SJSA1 (cell line): ENCODE measurements at places on chromosomes 2 and 18.

GRCh38 chr2:60413814-60414168 lies 139.7 kb downstream of the BCL11A start:
- no peak overlapping the region for H3K4me3 ChIP-seq
- H3K27me3 ChIP-seq: no peaks in the 10 kb centered on the region
- H3K4me1 ChIP-seq: peaks cover 12% of the 10 kb centered on the region

DNA sequence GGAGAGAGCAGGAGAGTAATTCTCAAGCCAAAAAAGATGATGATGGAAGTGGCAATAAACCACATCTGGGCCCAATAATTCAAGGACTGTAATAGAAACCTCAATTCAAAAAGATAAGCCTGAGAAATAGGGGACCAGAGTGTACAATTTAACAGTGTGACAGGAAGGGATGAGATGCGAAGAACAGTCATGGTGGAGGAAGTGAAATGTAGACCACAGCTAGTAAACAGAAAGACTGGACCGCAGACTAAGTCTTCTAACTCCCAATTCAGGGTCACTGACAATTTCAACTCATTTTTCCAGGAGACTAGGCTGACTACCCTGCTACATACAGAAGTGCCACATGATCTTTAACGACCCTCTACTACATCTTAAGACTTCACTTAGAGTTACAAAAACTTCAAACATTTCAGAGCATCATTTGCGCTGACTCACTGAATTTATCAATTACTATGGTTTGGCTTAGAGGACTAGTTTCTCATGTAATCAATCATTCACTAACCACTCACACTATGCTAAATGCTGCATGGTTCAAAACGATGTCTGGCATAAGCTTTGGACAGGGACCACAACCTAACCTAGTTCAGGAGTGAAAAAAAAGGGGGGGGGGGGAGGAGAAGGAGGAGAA lies 9.0 kb downstream of the CUL3 start:
- no peaks in the 10 kb centered on the region for H3K27me3 ChIP-seq
- no peak overlapping the region for H3K4me3 ChIP-seq
- DNase-seq: no peak
- H3K4me1 ChIP-seq: peaks cover 7% of the 10 kb centered on the region
- H3K36me3 ChIP-seq: peaks cover 9% of the 10 kb centered on the region; the same call in 1 of the 2 replicates
- H3K27ac ChIP-seq: no peak overlapping the region

DNA sequence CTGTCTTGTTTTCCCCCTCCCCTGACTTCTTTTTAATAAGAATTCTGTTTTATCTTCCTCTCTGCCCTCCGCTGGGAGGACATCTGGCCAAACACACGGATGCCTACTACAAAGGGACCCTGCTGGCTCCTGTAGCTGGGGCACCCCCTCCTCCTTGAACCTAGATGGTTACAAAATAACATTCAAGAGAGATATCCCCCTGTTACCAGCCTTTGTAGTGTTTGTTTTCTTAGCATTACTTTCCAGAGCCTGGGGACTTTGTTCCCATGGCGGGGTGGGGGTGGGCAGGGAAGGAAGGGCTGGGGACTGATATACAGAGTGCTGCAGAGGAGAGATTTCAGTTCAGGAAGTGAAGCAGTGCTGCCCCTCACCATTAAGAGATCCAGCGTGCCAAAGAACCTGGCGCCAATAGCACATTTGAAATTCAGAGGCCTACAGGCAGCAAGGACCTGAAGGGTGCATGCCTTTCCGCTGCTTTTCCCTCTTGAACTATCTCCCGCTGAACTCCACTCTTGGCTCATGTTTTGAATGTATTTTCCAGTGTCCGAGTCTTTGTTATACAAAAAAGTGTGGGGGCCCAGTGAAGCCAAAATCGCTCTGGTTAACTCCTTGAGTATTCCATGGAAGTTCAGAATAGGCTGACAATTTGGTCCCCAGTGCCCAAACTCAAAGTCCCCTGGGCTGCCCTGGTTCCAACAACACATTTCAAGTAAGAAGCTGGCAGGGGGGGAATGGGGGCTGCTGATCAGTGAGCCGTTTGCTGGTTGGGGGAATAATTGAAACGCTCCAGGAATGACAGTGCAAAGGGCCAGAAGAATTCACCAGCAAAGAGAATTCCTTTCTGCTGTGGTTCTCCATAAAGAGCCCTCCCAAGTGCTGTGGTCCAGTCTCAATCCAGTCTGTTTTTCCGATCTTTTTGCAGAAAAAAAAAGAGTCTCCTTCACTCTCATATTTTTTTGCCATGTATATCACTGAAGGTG lies 94.8 kb upstream of the THOC1 start:
- peak overlapping the region; percentile 93 for H3K27ac ChIP-seq
- no peak overlapping the region for H3K4me3 ChIP-seq
- H3K4me1 ChIP-seq: peaks cover 60% of the 10 kb centered on the region
- no peaks in the 10 kb centered on the region for H3K27me3 ChIP-seq

GRCh38 chr2:3728104-3729054 lies 25.0 kb downstream of the DCDC2C start:
- H3K4me3 ChIP-seq: no peak overlapping the region
- H3K27me3 ChIP-seq: no peaks in the 10 kb centered on the region
- DNase-seq: peak; percentile 15
- H3K4me1 ChIP-seq: peaks cover 17% of the 10 kb centered on the region
- no peak overlapping the region for H3K27ac ChIP-seq

DNA sequence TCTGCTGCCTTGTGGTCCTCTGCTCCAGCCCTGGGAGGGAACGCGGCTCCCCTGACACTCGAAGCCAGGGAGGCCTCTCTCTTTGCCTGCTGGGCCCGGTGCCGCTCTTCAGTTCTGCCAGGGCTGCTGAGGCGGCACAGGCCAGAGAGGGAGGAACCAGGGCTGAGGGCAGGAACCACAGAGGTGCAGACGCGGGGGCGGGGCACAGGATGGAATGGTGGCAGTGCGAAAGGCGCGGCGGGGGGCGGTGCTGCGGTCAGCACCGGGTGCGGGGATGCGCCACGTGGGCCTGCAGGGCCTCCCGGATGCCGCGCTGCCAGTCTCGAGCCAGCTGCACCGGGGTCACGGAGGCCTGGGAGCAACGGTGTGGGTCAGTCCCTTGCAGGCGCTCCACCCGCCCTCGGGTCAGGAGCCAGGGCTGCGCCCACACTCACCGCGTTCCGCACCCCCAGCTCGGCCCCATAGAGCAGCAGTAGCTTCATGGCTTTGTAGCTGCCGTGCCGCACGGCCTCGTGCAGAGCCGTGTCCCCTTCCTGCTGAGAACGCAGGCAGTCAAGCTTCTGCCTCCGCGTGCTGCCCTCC lies 4.4 kb downstream of the ANKRD23 start:
- no peak overlapping the region for H3K4me3 ChIP-seq
- H3K27ac ChIP-seq: no peak overlapping the region
- H3K27me3 ChIP-seq: no peaks in the 10 kb centered on the region
- H3K36me3 ChIP-seq: peaks cover 5% of the 10 kb centered on the region; the same call in 1 of the 2 replicates
- H3K4me1 ChIP-seq: no peaks in the 10 kb centered on the region

GRCh38 chr2:26086155-26086637 lies 52.3 kb downstream of the RAB10 start:
- peak overlapping the region; percentile 11; the same call in 1 of the 2 replicates for H3K27ac ChIP-seq
- H3K4me1 ChIP-seq: peaks cover 10% of the 10 kb centered on the region
- DNase-seq: no peak
- no peak overlapping the region for H3K4me3 ChIP-seq
- peaks cover 9% of the 10 kb centered on the region for H3K36me3 ChIP-seq

- H3K27me3 ChIP-seq: no peaks in the 10 kb centered on the region
- H3K36me3 ChIP-seq: no peaks in the 10 kb centered on the region
- H3K27ac ChIP-seq: no peak overlapping the region
- no peak for DNase-seq
Observed at GRCh38 chr2:19300961-19301360, 57.5 kb downstream of the OSR1 start.

- H3K27me3 ChIP-seq: no peaks in the 10 kb centered on the region
- no peaks in the 10 kb centered on the region for H3K36me3 ChIP-seq
- no peak for DNase-seq
- no peak overlapping the region for H3K4me3 ChIP-seq
- H3K27ac ChIP-seq: no peak overlapping the region
Observed at GRCh38 chr2:121564905-121565304, 34.2 kb downstream of the RNU4ATAC start.

DNA sequence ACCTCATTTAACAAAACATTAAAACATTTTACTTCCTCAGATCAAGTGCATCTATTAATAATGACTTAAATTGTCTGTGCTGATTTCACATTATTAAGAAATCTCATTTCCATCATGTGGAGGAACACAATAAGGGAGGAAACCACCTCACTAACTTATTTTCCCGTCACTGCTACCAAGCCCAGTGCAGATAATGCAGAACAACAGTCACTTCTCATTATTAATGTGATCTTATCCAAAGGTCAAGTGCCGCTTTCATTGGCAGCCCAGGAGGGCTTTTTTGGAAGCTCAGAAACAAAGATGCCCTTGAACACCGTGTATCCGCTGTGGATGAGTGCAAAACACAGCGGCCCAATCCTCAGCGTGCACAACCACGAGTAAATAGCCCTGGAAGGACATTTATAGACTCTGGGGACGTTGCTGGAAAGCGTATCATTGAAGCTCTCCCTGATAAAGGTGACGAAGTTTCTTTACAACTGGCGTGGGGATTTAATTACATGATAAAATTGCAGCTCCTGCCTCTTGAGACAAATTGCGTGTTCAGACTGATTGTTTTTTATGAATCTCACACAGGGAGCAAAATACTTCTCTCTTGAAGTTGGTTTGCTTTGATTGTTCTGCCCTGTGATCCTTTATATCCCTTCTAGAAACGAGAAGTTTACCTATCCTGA lies 13.2 kb downstream of the ASB18 start:
- no peaks in the 10 kb centered on the region for H3K36me3 ChIP-seq
- no peak overlapping the region for H3K27ac ChIP-seq
- H3K4me3 ChIP-seq: no peak overlapping the region
- no peak for DNase-seq
- no peaks in the 10 kb centered on the region for H3K27me3 ChIP-seq
- peaks cover 31% of the 10 kb centered on the region for H3K4me1 ChIP-seq

- H3K4me1 ChIP-seq: 0 out of 2 replicates have a peak, but pooled peaks cover 6% of the 10 kb centered on the region
- no peaks in the 10 kb centered on the region for H3K27me3 ChIP-seq
- H3K36me3 ChIP-seq: 0 out of 2 replicates have a peak, but pooled peaks cover 3% of the 10 kb centered on the region
- DNase-seq: no peak
- no peak overlapping the region for H3K27ac ChIP-seq
Observed at GRCh38 chr18:26225022-26225693, 1.1 kb upstream of the TAF4B start.

- H3K4me3 ChIP-seq: no peak overlapping the region
- H3K36me3 ChIP-seq: no peaks in the 10 kb centered on the region
- H3K27me3 ChIP-seq: no peaks in the 10 kb centered on the region
- no peak overlapping the region for H3K27ac ChIP-seq
- no peak for DNase-seq
Observed at GRCh38 chr2:40218679-40219078, 233.2 kb downstream of the SLC8A1 start.

- DNase-seq: no peak
- no peak overlapping the region for H3K4me3 ChIP-seq
- H3K27me3 ChIP-seq: no peaks in the 10 kb centered on the region; the same call in 1 of the 2 replicates
- H3K4me1 ChIP-seq: no peaks in the 10 kb centered on the region
- no peaks in the 10 kb centered on the region for H3K36me3 ChIP-seq
- H3K27ac ChIP-seq: no peak overlapping the region
Observed at GRCh38 chr2:150997702-150998440, 263.8 kb downstream of the RBM43 start.

DNA sequence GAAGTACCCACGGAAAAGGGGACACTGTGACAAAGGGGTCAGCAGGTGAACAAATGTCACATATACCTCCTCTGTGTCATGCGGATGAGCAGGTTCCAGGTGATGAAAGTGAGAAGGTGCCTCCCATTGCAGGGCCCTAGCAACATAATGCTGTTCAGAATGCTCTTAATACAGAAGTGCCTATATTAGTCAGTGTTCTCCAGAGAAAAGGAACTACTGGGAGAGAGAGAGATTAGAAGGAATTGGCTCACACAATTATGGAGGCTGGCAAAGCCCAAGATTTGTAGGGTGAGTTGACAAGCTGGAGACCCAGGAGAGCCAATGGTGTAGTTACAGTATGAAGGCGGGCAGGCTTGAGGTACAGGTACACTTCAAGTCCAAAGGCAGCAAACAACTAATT lies 98.1 kb upstream of the CDC42EP3 start:
- H3K27ac ChIP-seq: peak overlapping the region; percentile 51
- DNase-seq: no peak
- no peaks in the 10 kb centered on the region for H3K27me3 ChIP-seq
- H3K4me1 ChIP-seq: peaks cover 59% of the 10 kb centered on the region
- no peak overlapping the region for H3K4me3 ChIP-seq
- H3K36me3 ChIP-seq: no peaks in the 10 kb centered on the region
